Fibroblast of skin of right biceps (primary cell): ENCODE measurements at places on chromosomes 12 and 14.

- DNase-seq: no peak
These were observed 2.4 kb downstream of the KLHDC2 start for GRCh38 chr14:49770212-49770817.

- DNase-seq: no peak
These were observed 50.0 kb downstream of the SOX5 start for GRCh38 chr12:23899434-23899833.

GRCh38 chr12:54068418-54069070, 14.9 kb downstream of the HOXC4 start:
- DNase-seq: peak; percentile 51

- no peak for DNase-seq
These were observed 127.5 kb downstream of the TBC1D30 start for GRCh38 chr12:64951944-64952343.

- no peak for DNase-seq
These were observed 16.4 kb upstream of the GSG1 start for GRCh38 chr12:13119826-13120225.

- no peak for DNase-seq
These were observed 180.9 kb upstream of the CNTN1 start for GRCh38 chr12:40511341-40511740.

GRCh38 chr12:2325519-2325918, 272.7 kb downstream of the CACNA1C start:
- no peak for DNase-seq

DNA sequence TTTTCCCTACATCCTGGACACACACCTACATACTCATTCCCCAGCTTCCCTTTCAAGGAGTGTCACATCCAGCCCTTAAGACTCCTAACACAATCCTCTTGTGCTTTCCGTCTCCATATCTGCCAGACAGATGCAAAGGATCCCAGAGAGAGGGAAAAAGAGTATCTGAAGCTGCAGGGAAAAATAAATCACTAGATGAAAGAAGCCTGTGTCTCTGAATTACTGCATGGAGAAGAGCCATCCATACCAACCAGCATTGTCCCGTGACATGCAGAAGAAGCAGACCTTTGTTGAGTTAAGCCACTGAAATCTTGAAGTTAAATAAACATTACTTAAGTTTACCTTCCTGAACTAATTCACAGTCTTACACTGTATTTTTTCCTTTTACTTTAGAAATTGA, 54.6 kb downstream of the GTF2A1 start:
- no peak for DNase-seq

GRCh38 chr12:124443931-124444712, 123.3 kb downstream of the NCOR2 start:
- DNase-seq: no peak

GRCh38 chr12:115464111-115464581, 780.2 kb upstream of the TBX3 start:
- no peak for DNase-seq

- no peak for DNase-seq
These were observed 444.8 kb upstream of the RGS6 start for GRCh38 chr14:71487449-71487848.

DNA sequence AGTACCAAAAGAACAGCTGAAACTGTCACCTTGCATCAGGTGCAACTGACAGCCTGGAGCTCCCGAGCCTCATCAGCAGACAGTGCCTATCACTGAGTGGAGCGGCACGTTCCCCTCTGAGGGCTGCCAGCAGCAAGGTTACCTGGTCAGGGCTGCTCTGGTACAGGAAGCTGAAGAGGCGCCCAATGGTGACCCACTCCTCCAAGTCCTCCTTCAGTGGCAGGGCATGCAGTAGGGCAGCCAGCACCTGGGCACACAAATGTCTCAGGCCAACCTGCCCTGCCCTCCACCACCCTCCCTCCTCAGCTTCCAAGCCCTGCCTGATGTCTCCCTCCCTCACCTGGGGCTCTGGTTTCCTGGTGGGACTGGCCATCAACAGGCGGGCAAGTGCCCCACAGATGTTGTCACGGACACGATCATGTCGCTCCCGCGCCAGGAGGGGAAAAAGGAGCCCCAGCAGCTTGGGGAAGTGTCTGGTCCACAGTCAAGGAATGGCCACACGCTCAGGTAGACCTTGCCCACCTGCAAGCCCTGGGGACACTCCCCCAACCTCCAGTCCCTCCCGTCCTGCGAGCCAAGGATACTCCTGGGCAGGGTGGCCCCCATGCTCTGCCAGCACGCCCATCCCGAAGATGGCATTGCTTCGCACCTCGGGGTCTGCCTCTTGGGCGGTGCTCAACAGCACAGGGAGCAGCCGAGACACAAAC, 7.1 kb downstream of the IPO4 start:
- no peak for DNase-seq

- peak; percentile 66 for DNase-seq
These were observed 65.7 kb downstream of the TTC9 start for GRCh38 chr14:70707138-70708038.

- DNase-seq: no peak
These were observed 146.1 kb downstream of the CHST11 start for GRCh38 chr12:104602896-104603295.

- DNase-seq: no peak
These were observed 47.7 kb upstream of the PTCSC3 start for GRCh38 chr14:36224176-36224575.

DNA sequence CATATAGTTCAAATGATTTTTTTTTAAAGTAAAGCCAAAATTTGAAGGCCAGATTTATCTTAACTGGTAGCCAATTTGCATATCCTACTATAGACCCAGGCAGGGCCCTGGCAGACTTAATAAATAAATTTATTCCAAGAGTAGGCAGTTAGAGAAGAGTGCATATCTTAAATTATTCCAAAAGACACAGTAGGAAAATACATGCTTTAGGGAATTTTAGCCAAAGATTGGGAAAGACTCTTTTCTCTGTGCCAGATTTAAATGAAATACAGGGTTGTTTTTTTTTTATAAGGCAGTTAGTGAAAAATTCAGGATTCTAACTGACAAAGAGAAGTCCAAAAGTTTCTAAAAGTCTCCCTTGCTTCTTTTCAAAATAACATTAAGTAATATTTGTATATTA, 65.5 kb downstream of the ST8SIA1 start:
- DNase-seq: no peak

DNA sequence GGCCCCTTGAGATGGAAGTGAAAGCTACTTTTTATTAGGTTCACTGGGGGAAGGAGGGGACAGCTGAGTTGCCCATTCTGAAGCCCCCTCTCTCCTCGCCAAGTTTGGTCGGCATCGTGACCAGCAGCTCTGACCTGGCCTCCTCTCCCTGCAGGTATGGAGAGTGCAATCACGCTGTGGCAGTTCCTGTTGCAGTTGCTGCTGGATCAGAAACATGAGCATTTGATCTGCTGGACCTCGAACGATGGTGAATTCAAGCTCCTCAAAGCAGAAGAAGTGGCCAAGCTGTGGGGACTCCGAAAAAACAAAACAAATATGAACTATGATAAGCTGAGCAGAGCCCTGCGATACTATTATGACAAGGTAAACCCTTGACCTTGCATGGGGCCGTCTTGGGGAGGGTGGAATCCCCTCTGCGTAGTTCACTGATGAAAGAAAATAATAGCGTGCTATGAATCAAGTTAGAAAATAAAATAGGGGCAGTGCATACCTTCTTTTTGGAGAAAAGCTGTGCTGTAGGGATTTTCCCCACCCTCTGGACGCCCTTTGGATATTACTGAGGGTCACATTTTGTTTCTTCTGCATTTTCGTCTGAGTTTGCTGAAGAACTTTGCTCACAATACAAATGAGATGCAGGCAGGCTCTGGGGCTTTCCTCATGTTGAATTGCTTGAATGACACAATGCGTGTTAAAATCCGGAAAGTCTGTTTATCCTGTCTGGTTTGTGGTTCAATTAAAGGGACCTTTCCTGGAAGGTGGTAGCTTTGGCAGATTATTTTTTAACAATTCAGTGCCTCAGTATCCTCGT, 29.4 kb downstream of the ELK3 start:
- no peak for DNase-seq

GRCh38 chr12:104720339-104721038, 237.6 kb downstream of the SLC41A2 start:
- peak; percentile 44 for DNase-seq

GRCh38 chr14:88234442-88234841, 88.6 kb downstream of the KCNK10 start:
- no peak for DNase-seq

- DNase-seq: no peak
These were observed 206.4 kb upstream of the FKBP4 start for GRCh38 chr12:2588345-2588744.

- DNase-seq: no peak
These were observed 8.7 kb upstream of the EML1 start for GRCh38 chr14:99784508-99784907.

DNA sequence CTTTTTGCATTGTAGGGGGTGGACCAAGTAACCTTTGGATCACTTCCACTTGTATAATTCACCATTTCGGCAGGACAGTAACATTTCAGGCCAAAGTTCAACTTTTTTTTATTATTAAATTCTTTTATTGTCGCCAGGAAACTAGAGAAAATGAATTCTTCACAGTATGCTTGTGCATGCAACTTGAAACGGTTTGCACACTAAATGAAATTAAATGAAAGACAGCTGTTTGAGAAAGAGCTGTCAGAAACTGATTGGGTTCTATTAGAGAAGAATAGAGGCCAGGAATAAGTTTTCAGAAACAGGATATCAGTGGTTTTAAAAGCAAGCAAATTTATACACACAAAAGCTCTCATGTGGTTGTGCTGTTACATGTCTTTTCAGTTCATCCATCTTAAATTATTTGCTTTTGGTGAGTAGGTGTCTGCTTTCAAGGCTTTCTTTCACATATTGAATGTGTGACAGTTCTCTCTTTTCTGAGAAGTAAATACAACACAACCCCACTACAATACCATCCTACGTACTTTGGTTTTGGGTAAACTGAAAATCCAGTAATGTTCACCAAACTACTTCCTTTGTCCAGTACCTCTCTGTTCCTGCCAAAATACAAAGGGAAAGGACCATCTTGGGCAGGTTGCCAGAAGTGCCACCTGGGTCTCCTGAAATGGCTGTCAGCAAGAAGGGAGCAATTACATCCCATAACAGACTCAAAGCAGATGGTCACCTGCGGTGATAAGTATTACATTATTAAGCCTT, 291.7 kb downstream of the RAD51B start:
- peak; percentile 29 for DNase-seq

- DNase-seq: no peak
These were observed 103.3 kb downstream of the NCOR2 start for GRCh38 chr12:124464062-124464461.

- no peak for DNase-seq
These were observed 488.5 kb downstream of the NELL2 start for GRCh38 chr12:44387581-44387980.

DNA sequence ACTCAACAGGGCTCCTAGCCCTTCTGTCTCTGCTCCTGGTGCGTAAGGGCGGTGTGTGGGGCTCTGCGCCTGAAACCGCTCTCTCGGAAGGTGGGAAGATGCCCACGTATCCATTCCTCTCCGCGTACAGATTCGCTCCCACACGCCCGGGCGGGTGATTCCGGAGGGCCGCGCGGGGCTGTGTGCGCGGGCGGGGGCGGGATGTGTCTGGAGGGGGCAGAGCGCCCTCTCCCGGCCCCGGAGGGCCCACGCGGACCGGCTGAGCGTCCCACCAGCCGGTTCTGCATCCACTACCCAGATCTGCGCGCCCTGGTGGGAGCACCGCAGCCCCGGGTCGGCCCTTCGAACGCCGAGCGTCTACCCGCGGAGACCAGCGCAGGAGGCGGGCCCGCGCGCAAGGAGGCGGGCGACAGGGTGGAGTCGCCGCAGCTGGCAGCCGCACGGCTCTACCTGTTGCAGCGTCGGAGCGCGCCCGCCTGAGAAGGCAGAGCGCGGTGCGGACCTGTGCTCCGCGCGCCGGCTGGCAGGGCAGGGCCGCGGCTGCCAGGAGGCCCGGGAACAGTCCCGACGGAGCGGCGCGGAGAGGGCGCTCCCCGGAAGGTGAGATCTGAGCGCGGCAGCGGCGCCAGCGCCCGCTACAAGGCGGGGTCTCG, 1.4 kb upstream of the KCNK13 start:
- DNase-seq: peak; percentile 42

- no peak for DNase-seq
These were observed 11.4 kb upstream of the CALCOCO1 start for GRCh38 chr12:53738406-53739213.

DNA sequence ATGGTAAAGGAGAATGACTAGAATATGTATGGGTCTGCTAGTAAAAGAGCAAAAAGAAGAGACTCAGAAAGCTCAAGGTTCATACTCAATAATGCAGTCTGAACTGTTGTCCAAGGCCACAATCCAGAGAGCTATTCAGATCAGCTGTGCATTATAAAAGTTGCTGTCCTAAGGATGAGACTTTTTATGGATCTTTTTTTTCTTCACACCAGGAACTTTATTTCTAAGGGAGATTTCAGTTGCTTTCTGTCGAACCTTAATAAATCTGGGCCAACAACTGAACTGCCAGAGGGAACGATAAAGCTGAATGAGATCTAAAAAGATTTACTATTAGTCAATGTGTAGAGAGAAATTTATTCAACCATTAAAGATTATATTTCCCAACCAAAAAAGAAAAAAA, 948.3 kb upstream of the NOVA1 start:
- DNase-seq: no peak

DNA sequence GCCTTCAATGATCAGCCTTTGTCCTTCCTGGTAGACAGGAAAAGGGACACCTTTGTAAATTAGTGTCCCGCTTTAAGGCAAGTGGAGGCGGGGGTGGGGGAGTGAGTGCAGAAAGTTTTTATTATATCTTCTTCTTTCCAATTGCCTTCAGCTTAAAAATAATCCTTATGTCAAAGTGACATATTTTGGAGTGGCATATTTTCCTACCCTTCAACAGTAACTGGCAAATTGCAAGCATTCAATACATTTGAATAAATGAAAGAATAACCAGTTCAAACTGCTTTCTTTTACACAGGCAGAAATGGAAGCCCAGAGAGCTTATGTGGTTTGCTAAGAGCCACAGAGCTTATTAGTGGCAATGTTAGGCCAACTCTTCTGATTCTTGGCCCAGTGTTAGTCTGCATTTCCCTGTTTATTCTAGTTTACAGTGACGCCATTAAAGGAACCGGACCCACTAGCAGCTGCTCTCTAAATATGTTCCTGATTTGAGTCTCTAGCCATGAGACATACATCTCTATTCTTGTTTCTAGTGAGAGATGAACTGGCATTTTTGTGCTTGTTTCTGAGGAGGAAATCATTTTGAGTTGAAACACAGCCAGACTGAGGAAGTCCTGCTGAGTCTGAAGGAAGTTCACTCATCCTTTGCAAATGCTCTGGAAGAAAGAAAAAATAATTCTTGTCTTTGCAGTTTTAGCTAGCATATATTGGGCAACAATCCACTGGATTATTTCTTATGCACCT, 468.7 kb downstream of the NOVA1 start:
- DNase-seq: peak; percentile 11

DNA sequence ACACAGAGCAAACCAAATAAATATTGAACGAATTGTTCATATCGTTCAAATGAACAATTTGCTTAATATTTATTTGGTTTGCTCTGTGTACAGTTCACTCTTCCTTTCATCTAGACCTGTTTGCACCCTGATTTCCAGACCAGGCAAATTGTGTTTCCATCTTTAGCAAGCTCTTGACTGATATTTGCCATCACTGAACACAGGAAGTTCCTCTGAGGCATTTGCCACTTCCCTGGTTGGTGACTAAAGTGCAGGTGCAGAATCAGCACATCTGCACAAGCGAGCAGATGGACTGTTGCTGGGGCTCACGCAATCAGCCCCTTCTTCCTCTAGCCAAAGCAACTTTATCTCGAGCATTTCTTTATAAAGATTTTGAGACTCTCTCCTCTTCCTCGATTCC, 112.9 kb downstream of the DAAM1 start:
- no peak for DNase-seq
